ENCODE measurements at places on chromosomes 12 and 14.

DNA sequence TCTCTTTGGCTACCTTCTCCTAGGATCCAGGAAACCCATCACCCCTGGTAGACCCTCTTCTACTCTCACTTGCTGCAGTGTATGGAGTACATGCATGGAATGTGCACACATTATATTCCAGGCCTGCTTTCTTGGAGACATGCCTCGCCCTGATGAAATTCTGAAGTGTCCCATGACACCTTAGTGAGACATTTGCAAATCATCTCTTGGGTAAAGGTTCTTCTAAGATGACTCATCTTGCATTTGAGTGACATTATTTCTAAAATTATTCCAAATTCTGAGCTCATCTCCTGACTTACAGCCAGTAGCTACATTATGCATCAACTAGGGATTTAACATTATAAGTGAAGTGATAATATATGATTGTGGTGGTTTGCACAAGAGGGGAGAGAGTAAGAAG is 49.8 kb downstream of the SDR9C7 start:
- no peak for DNase-seq

GRCh38 chr12:63894132-63894531 is 49.6 kb downstream of the SRGAP1 start:
- no peak for DNase-seq

DNA sequence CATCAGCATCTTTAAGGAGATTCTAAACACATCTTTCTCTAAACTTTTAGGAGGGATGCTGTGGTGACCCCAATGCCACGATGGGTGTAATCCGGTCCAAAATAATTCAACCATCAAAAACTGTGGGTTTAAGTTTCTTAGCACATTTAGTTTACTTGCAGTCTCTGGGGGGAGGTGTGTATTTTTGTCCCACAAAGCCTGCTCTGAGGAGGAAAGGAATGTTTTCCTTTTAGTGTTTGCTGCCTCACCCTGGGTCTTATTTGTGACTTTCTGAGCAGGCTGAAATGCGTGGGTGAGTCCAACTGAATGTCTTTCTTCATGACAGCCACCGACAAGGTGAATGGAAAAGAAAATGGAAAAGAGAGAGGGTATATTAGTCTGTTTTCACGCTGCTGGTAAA is 1324.7 kb downstream of the AACS start:
- DNase-seq, result no peak

GRCh38 chr12:132754160-132754932 is 7.3 kb downstream of the ANKLE2 start:
- no peak for DNase-seq

GRCh38 chr12:106757623-106758348 is 16.7 kb upstream of the RIC8B start:
- DNase-seq, result no peak

GRCh38 chr14:79705126-79705894 is 506.0 kb downstream of the DIO2 start:
- DNase-seq, result no peak

GRCh38 chr14:22070119-22070982 is 396.7 kb upstream of the OR4E1 start:
- no peak for DNase-seq

DNA sequence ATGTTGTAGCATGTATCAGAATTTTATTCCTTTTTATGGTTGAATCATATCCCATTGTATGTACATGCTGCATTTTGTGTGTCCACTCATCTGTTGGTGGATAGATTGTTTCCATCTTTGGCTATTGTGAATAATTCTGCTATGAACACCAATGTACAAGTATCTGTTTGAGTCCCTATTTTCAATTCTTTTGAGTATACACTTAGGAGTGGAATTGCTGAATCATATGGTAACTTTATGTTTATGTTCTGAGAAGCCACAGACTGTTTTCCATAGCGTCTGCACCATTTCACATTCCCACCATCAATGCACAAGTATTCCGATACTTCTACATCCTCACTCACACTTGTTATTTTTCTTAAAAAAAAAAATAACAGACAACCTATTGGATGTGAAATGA is 91.5 kb downstream of the ARF6 start:
- no peak for DNase-seq

DNA sequence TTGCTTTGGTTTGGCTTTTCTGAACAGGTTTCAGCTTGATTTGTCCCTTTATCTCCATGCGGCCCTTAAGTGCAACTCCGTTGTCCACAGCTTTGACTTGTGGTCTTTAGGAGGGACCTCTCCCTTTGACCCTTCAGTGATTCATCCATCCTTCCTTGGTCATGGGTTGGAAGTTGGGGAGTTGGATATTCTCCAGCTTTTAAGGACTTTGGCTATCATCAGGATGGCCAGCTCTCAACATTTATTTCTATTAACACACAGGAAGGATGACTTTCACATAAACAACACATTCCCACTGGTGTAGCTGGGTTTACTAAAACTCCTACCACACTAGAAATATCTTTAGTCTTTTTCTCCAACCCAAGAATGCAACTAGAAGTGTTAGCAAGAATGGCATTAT is 50.9 kb upstream of the E2F7 start:
- DNase-seq, result no peak

GRCh38 chr12:1638203-1638602 is 9.2 kb downstream of the WNT5B start:
- DNase-seq, result no peak

DNA sequence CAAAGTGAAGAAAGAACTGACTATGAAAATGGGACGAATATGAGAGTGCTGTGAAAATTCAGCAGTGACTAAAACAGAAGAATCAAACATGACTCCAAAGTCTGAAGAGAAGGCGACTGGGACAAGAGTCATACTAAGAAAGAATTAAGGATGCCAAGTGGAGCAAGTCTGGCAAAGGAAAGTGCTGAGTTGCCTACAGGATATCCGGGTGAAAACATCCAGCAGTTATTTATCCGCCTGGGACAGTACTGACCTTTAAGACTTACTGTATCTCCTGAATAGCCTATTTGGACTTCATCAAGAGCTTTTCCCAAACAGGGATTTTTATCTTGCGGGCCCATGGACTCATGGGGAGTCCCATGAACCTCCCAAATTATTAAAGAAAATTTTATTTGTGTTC is 41.1 kb downstream of the KICS2 start:
- no peak for DNase-seq

DNA sequence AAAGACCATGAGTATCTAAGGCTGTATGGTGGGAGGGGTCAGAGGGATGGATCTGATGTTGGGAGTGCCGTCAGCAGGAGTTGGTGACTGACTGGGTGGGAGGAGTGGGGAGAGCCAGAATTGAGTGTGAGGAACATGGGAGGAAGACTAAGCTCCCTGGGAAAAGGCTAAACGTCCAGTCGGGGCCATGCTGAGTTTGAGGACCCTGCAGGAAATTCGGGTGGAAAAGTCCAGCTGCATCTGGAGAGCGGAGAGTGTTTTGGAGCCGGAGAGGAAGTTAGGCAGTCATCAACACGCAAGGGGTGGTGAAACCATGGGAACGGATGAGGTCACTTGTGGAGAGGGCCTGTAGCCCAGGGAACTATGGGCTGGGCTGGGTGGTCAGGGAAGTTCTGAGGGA is 60.9 kb downstream of the ELK3 start:
- no peak for DNase-seq

- DNase-seq, result no peak
These were observed 469.6 kb downstream of the RGS6 start for GRCh38 chr14:72401632-72402376.

- DNase-seq, result no peak
These were observed 1.3 kb upstream of the ATP5MC2 start for GRCh38 chr12:53677016-53677799.

DNA sequence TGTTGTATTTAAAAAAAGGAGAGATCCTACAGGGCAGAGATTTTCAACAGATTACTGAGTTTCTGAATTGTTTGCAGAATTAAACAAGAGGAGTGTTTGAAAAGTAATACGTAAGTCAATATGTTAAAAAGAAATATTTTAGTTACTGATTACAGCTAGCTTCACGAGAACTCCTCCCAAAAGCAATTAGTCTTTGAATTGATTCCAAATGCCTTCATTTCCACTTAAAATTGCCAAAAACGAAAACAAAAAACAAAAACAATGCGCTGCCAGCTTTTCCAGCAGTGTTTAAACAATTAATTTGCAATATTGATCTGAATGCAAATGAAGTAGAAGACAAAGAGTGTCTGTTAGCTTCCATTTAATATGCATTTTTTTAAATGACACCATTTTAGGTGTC is 310.0 kb downstream of the IPO8 start:
- DNase-seq, result no peak

- DNase-seq, result no peak
These were observed 334.2 kb upstream of the RPL10L start for GRCh38 chr14:46985529-46986380.

DNA sequence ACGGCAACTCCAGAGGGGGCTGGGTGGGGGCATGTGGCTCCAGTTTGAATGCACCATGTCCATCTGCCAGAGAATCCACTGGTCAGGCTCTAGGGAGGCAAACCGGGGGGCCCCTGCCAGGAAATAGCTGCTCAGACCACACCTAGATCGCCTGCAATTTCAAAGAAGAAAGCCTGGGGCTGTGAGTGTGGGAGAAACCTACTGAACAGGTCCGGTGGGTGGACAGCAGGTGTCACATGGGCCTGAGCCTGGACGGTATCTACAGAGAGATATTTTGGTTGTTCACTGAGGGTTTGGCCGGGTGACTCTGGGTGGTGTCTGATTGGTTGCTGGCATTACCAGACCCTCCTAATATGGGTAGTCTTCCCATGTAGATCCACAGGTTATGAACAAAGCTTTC is 32.0 kb downstream of the DAO start:
- no peak for DNase-seq

DNA sequence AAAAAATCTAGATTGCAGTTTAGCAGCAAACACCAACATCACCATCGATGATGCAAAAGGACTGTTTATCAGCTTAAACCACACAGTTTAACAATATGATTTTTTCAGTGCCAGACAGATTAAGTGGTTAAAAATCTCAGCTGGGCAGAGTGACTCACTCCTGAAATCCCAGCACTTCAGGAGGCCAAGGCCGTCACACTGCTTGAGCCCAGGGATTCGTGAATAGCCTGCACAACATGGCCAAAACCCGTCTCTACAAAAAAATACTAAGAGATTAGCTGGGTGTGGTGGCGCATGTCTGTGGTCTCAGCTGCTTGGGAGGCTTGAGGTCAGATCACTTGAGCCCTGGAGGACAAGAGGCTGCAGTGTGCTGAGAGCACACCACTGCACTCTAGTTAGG is 8.9 kb downstream of the RSRC2 start:
- no peak for DNase-seq

- no peak for DNase-seq
These were observed 6.7 kb downstream of the BTBD6 start for GRCh38 chr14:105255021-105255507.

- DNase-seq, result no peak
These were observed 160.1 kb downstream of the SRGAP1 start for GRCh38 chr12:64004641-64005040.

- no peak for DNase-seq
These were observed 23.4 kb upstream of the PRPF39 start for GRCh38 chr14:45060551-45060950.

GRCh38 chr14:92703516-92703915 is 44.9 kb downstream of the LGMN start:
- no peak for DNase-seq

- no peak for DNase-seq
These were observed 308.0 kb downstream of the ITPR2 start for GRCh38 chr12:26524862-26525465.

DNA sequence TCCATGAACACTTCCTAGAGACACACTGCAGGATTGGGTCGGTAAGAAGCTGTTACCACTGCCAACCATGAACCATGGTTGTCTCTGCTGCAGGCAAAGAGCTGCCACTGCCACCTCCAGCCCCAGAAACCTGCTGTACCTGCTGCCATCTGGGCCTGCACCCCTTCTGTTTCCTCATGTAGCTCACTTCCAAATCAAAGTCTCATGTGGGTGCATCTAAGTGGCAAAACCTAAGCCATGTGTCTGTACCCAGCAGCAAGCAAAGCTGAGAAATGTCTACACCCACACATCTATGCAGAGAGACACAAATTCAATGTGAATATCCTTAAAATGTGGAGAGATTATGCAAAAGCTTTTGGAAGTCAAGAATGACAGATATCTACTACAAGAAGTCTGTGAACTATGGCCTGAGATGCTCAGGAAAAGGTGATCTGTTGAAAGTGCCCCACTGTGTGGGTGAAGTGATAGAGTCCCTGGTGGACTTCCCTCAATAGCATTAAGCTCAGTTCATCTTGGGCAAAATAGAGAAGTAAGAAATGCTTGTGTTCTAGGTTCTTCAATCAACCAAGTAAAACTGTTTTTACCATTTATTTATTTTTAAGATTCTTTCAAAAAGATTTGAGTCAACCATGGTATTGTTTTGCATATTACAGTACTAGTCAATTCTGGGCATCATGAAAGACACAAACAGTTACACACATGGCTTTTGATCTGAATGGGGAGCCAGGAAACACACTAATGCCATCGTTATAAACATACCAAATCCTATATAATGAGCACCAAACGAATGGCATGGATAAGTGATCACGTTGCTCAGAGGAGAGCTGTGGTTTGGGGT is 64.4 kb downstream of the FOS start:
- no peak for DNase-seq

DNA sequence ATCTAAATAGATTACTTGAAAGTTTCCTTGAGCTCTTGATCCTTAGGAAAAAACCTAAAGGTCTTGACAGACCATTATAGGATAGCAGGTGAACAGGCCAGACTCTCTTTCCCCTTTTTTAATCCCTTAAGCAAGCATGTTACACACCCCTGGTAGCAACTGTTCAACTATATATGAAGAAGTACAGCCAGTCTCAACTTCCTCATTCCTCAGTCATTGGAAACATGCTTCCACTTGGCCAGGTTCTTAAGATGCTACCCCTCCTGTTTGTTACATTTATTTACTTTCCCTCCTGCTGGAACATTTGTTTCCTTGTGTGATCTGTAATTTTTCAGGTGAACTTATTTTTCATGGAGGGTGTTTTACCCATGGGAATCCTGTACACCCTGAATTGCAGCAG is 124.1 kb downstream of the ARMH4 start:
- no peak for DNase-seq

GRCh38 chr12:49556391-49557186 is 11.4 kb downstream of the MCRS1 start:
- no peak for DNase-seq

- DNase-seq, result no peak
These were observed 241.4 kb downstream of the ADAMTS20 start for GRCh38 chr12:43310596-43310995.

- DNase-seq, result no peak
These were observed 49.0 kb downstream of the MSRB3 start for GRCh38 chr12:65327207-65328076.

DNA sequence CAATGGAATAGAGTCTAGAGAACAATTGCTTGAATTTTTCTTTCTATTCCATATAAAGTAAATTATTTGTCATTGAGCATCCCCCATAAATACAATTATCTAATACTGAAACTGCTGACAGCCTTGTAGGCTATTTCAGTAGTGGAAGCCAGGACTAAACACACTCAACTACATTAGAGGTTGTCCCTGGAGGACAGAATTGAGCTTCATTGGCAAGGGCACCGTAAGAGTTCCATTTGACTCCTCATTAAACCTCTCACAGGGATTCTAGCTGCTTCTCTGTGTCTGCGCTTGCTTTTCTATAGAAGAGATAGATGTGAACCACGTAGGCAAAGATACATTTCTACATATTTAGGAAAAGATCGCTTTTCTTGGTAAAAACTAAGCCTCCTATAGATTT is 3.5 kb upstream of the PTPRO start:
- no peak for DNase-seq

Data from NCI-H774 (cell line).